ENCODE measurements at places on chromosomes 11 and 22.
A peak's percentile ranks its signal among the peaks of the same experiment; 100 is the strongest.

DNA sequence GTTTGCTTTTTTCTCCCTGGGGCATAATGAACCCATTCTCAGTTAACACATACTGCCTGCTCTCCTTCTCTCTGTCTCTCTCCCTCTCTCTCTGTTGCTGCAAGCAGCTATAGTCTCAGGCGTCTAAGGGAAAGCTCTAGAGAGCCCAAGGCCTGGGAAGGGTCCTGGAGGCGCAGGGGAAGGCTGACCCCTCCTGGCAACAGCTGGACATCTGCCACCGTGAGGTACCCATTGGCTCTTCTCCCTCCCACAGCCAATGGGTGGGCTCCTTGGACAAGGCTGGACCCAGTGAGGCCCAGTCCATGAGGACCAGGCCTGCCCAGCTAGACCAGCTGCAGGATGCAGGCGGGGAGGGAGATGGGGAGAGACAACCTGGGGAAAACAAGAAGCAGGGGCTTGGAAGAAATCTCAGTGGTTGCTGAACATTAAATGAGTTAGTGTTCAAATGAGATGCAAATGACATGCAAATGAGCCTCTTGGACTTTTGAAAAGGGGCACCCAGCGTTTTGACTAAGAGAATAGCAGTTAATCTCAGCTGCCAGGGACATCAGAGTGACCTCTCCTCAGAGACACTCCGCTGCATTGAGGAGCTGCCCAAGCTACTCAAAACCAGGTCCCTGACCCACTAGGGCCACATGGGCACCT lies 349.7 kb downstream of the BUD13 start:
- DNase-seq = no peak

GRCh38 chr22:45908961-45909360 lies 68.0 kb downstream of the WNT7B start:
- no peak for DNase-seq

DNA sequence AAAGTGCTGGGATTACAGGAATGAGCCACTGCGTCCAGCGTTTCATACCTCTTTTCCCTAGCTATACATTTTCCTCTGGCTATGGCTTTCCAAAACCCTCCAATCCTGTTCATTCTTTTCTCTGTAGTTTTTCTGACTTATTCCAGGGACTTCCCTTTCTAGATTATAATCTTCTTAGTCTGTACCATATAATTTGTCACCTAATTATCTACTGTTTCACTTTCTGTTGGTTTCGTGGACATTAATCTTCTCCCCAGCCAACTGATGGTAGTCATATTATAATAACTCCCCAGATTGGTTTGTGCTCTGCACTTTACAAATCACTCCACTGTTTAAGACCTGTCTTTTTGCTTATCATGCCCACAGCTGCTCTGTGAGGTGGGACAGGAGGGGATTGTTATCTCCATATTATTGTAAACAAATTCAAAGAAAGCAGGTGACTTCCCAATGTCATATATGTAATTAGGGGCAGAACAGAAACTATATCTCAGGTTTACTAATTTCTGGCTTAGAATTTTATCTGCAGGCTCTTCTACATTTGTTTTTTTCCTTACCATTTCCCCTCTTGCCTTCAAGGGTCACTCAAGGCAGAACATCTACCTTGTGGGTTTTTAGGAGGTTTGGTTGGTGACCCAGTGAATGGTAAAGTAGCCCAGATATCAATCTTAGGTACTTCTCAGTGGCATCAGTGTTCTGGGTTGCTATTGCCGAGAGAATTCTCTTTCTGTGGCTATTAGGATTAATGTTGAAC lies 23.9 kb downstream of the STIM1 start:
- DNase-seq = no peak

DNA sequence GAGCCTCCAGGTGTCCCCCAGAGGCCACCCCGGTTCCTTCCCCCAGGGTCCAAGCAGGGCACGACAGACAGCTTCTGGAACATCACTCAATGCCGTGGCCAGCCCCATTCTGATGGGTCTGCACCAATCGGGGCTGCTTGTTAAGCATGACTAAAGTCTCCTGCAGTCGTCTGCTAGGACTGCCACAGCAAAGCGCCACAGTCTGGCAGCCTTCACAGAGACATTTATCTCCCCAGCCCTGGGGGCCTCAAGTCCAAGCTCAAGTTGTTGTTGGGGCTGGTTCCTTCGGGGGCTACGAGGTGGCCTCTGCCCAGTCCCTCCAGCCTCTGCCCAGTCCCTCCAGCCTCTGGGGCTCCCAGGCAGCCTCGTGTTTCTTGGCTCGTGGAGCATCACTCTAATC lies 14.0 kb upstream of the CD81 start:
- no peak for DNase-seq

DNA sequence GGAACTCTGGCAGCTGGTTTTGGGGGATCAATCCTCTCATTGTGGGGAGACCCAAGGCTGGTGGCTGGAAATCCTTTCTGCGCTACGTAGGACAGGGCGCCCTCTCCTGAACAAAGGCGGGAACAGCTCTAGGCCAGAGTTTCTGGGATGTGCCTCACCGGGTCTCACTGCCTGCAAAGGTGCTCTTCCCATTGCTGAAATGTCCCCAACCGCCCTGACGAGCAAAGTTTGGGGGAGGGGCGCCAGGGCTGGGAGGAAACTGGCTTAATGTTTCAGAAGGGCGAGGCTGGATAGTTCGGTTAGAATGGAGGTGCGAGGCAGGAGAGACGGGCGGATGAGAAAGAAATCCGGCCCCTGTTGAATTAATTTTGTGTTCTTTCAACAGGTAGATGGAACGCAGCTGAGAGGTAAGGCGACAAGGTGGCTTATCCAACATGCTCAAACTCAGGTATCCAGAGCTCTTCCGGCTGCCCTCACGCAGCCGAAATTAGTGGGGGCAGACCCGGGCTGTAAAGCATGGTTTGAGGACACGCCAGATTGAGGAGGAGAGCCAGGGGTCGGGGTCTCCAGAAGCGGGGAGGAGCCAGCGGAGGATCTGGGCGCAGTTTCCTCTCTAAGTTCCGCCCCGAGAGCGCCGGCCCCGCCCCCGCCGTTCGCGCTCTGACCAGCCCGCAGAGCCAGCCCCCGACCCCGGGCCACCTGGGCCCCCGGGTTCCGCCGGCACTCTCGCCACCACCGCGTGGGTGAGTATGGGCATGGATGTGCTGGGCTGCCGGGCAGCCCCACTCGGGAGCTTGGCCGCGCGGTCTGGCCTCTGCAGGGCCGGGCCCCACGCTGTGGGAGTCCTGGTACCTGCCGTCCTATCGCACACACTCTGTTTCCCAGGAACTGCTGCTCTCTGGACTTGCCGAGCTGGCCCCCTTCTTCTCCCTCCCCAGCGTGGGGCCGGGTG lies at the start of gene PGAP2:
Gene PGAP2 (plus strand): TSS at position 652 of the 952 bp plus-strand sequence. CDS start 2,700 bp downstream, outside the sequence.
- DNase-seq = peak; percentile 95

- peak; percentile 66 for DNase-seq
Observed at GRCh38 chr11:1943576-1943975, 3.6 kb upstream of the MRPL23 start.

DNA sequence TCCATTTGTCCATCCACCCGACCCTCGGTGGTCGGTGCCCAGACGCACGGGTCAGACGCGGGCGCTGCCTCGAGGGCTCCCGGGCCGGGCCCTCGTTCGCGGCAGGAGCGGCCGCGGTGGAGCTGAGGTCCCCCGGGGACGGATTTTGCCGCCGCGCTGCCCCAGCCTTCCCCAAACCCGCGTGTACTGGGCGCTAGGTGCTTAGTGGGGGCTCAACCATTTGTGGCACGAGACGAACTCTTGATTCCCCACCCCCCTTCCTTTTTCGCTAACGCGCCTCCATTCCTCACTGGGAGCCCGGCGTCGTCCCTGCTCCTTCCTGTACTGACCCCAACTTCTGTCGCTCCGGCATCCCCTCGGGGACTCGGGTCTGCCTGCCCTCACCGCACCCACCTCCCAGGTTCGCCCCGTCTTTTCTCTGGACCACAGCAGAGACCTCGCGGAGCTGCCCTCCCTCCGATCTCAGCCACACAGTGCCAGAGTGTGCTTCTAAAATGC lies 789 bp upstream of the CBX7 start:
- peak; percentile 66 for DNase-seq
